A549 treated with DMSO at 1 μM for 4 hours (cell line): ENCODE measurements at places on chromosomes 3 and 15. TPM values are rescaled to one million over a fixed set of nuclear protein-coding genes. Genes with fewer than 3 reads are reported as not detected.

Gene NEO1
- 32.8 to 37.7 TPM (median 33.4 TPM) in 5 replicates for total RNA-seq

Gene TEX9
- 4.1 to 6.3 TPM (median 5.2 TPM) in 5 replicates for total RNA-seq

Gene PP2D1
- total RNA-seq: not detected in 5 replicates

Gene KNG1
- 0.17 TPM in 1 of 5 replicates, not detected in the others for total RNA-seq

Gene SLC28A2
- not detected in 5 replicates for total RNA-seq

Gene SH2D7
- total RNA-seq: not detected in 5 replicates

Gene SCAPER
- 2.7 to 4.3 TPM (median 3.2 TPM) in 5 replicates for total RNA-seq

Gene GALNT15
- 0.06 to 0.14 TPM (median 0.07 TPM) in 3 of 5 replicates, not detected in the others for total RNA-seq

Gene SPTSSB
- not detected in 5 replicates for total RNA-seq

Gene XYLB
- total RNA-seq: 3.0 to 5.7 TPM (median 4.9 TPM) in 5 replicates

Gene MME
- not detected in 5 replicates for total RNA-seq

Gene FBXW12
- total RNA-seq: not detected in 5 replicates

Gene PTH1R
- total RNA-seq: 0.18 to 0.83 TPM (median 0.45 TPM) in 4 of 5 replicates, not detected in the other

Gene C3orf52
- 10.6 to 17.7 TPM (median 15.1 TPM) in 5 replicates for total RNA-seq

Gene HRH1
- total RNA-seq: 9.1 to 11.0 TPM (median 9.7 TPM) in 5 replicates

Gene PTPRG
- 2.3 to 3.5 TPM (median 3.2 TPM) in 5 replicates for total RNA-seq

Gene ACAD11
- 4.5 to 5.8 TPM (median 5.3 TPM) in 5 replicates for total RNA-seq

Gene C15orf62
- 0.07 to 0.14 TPM (median 0.12 TPM) in 4 of 5 replicates, not detected in the other for total RNA-seq

Gene FOXB1
- not detected in 5 replicates for total RNA-seq

Gene GABRR3
- not detected in 5 replicates for total RNA-seq

Gene ANO10
- total RNA-seq: 17.4 to 26.3 TPM (median 20.4 TPM) in 5 replicates

Gene HOMER2
- total RNA-seq: 11.7 to 15.1 TPM (median 13.7 TPM) in 5 replicates
